ENCODE measurements at places on chromosomes 7 and 10.

DNA sequence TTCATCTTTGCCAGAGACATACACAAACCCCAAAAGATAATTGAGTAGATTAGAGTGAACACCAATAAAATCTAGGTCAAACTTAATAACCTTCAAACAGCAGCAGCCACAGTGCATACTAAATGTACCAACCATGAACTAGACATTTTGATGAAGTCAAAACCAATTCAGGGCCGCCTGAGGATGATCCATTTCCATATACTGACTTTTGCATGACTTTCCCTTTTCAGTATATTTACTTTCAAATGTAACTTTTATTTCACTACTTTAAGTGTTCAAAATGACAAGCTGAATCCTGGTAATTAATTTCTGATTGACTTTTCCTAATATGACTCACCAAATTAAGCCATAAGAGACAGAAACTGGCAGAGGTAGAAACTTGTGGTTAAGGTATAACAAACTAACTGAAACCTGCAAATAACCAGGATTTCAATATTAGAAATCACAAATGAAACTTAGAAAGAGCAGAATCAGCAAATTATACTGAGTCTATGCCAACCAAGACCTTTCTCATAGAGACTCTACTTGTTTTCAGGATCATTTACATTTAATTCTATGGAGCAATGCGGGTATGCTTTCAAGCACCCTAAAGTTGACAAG, 171.9 kb upstream of the LRRN3 start:
- no peak for DNase-seq

GRCh38 chr7:28020302-28020940, 160.2 kb downstream of the JAZF1 start:
- DNase-seq, result peak; percentile 87

- DNase-seq, result no peak
Measured at GRCh38 chr7:7673240-7673550, 32.6 kb downstream of the UMAD1 start.

DNA sequence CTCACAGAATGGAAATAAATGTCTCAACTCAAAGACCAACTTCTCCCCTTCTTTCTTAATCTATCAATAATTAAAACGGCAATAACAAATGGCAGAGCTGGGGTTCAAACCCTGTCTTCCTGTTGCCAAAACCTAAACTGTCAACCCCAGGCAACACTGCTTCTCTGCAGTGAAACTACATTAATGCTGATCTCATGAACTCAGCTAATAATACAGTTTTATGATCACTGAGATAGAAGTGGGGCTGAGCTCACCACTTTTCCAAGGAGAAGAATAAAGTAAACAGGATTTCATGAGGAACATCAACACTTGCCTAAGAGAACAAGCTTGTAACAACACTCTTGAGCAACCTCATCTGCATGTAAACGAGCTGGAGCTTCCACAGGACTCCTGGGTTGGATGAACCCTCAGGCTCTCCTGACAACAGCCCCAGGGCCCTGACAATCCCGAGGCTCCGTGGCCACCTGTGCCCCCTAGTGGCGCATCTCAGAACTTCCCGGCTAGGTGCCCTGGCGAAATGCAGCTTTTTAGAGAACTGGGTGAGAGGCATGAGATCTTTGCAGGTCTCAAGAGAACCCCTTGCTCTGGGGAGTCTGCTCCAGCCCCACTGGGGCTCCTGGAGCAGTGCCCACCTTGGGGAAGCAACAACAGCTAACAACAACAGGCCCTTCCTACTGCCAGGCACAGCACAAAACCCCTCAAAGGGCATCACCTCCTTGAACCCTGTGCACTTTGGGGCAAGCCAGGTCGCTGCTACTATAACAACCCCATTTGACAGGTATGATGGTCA, 169.3 kb downstream of the SH3PXD2A start:
- peak; percentile 84 for DNase-seq

DNA sequence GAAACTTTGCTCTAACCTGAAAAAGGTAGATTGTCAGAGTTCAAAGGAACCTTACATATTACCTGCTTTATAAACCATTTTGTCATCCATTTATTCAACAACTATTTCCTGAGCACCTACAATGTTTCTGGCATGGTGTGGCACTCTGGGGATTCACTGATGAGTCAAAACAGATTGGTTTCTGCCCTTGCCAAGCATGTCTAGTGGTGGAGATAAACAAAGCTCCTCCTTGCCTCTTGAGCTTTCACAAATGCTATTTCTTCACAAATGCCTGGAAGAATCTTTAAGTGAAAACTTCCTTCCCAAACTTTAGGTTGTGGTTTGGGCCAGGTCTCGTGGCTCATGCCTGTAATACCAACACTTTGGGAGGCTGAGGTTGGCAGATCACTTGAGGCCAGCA, 85.1 kb upstream of the RELN start:
- DNase-seq, result no peak

GRCh38 chr10:130545122-130545521, 408.9 kb downstream of the GLRX3 start:
- DNase-seq, result no peak

- DNase-seq, result no peak
Measured at GRCh38 chr7:33634606-33635005, 270.7 kb upstream of the BMPER start.

- DNase-seq, result peak; percentile 91
Measured at GRCh38 chr10:91590142-91590903, 42.5 kb downstream of the PPP1R3C start.

GRCh38 chr7:20896996-20897395, 110.3 kb upstream of the SP8 start:
- no peak for DNase-seq

DNA sequence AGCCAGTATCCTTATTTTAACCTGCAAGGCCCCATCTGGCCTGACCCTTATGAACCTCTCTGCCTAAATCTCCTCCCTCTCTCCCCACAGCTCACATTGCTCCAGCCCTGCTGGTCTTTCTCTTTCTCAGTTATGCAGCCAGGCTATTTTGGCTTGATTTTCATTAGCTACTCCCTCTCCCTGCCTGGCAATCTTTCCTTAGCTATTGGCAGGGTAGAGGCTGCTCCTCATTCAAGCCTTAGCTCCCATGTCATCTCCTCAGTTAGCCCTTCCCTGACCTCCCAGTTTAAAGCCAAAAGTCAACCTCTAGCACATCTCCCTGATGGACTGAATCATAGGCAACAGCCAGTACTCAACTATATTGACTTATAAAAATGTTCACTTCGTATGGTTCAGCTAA, 214.4 kb upstream of the CELF2 start:
- peak; percentile 33 for DNase-seq

DNA sequence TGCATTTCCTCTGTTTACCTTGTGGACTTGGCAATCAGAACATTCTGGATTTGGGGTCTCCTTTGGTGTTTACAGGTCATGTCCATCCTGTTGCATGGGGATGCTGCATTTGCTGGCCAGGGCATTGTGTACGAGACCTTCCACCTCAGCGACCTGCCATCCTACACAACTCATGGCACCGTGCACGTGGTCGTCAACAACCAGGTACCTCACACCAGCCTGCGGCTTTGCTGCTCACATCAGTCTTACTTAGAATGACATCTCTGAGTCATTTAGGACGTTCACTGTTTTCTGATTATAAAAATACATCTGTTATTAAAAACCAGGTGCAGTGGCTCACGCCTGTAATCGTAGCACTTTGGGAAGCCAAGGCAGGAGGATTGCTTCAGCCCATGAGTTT, 67.0 kb upstream of the ZMIZ2 start:
- DNase-seq, result no peak

DNA sequence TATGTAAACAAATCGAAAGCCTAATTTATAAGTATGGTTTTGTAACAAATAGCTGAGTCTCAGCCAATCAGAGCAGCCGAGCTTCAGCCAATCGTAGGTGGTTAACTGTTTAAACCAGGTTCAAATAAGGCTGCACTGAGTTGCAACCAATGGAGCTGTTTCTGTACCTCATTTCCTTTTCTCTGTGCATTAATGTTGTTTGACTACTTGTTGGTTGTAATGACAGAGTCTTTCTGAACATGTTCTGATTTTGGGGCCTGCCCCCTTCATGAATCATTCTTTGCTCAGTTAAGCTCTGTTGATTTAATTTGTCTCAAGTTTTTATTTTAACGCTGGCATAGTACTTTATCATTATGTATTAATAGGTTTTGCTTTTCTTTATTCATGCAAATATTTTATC, 14.6 kb downstream of the OTUD1 start:
- DNase-seq, result no peak

DNA sequence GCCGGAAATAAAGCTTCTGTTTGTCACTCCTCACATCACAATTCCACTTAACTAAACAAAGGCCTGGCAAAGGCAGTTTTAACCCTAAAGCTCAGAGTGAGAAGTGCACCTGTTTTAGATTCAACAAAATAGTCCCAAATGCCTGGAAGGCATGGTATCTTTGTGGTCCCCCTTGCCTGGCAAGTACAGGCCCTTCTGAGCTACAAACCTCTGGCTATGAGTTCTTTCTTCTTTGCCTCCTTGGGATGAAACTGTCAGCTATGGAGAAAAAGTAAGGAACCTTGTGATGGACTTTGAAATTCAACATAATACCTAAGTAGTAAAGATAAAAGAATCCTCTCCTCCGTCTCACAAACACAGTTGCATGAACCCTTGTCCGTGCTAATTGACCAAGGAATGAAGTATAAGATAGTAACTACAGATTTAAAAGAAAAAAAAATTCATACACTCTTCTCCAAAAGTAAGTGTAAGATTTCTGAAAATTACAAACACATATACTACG, 244.5 kb upstream of the ETV1 start:
- DNase-seq, result no peak

- DNase-seq, result no peak
Measured at GRCh38 chr10:74816824-74817498, 9.4 kb upstream of the KAT6B start.

DNA sequence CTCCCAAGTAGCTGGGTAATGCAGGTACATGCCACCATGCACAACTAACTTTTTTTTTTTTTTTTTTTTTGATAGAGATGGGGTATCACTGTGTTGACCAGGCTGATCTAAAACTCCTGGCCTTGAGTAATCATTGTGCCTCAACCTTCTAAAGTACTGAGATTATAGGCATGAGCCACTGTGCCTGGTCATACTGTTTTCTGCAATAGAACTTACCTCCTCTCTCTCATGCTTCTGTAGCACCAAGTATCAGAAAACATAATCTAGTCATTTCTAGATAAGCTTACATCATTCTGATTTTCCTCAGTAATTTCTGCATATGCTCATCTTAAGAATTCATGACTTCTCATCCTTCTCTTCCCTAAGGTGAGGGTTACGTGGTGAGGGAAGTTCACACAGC, 210.0 kb downstream of the IMMP2L start:
- no peak for DNase-seq

- DNase-seq, result peak; percentile 54
Measured at GRCh38 chr7:3955751-3956696, 655.0 kb downstream of the SDK1 start.

GRCh38 chr10:3258394-3258793, 85.8 kb upstream of the PITRM1 start:
- DNase-seq, result no peak

DNA sequence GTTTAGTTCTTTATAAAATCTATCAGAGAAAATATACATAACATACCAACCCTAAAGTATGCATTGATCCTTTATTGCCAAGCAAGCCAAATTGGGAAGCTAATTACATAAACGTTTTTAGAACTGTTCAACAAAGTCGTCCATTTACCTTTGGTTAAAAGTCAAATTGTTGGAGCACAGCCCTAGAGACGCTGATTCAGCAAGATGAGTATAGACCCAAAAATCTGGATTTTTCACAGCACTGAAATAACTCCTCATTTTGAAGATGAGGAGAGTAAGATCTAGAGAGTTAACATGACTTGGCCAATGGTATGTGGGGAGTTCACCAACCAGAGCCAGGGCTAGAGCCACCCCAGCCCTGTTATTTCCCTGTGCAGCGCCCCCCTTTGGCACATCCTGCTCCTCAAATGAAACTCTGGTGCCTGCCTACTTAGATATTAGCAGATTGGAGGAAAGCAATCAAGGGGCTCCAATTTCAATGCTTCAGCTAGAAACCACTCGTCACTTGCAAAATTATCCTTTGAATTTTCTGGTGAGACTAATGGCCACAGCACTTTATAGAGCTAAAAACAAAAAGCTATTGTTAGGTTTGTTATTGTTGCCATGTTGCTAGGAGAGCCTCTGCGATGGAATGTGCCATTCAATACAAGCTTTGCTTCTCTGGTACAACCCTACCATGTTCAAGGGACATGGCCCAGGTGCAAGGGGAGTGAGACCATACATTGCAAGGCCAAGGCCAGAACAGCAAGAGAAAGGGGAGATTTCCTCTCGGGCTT, 132.6 kb upstream of the ZEB1 start:
- peak; percentile 69 for DNase-seq

DNA sequence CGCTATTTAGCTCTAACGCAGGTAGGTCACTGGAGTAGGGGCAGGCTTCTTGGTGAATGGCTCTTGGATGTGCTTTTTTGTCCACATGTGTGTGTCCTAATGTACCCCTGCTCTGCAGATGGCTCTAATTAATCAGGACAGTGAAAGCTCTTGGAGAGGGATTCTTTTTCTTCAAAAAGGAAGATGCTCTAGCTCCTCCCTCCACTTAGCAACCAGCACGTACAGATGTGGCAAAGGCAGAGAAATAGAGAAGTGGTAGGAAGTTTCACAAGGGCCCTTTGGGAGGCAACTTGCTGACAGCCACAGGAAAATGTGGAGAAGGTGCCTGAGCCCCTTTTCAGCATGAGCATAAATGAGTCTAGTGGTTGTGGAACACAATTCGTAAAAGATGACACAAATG, 221.7 kb downstream of the PLXNA4 start:
- peak; percentile 15 for DNase-seq

- DNase-seq, result no peak
Measured at GRCh38 chr7:134520130-134520529, 7.2 kb upstream of the AKR1B10 start.

- DNase-seq, result no peak
Measured at GRCh38 chr7:36272211-36272566, 117.5 kb upstream of the ANLN start.

DNA sequence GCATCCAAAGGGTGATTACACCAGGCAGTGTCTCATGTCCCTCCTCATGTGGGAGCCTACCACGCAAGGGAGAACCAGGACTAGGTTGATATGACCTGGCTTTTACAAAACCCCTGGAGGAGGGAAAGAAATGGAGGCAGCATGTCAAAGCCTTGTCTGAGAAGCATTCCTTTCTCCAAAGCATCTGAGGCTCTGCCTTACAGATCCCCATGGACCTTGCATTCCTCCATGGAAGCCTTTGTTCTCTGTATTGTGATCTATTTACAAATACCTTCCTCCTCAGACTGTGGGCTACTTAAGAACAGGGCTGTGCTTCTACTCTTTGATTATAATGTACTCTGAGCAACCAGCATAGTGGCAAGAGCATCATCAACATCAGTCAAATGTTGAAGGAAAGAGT, 197.0 kb downstream of the PLXNA4 start:
- no peak for DNase-seq

- DNase-seq, result peak; percentile 27
Measured at GRCh38 chr10:67788028-67788886, 49.7 kb downstream of the DNAJC12 start.

- DNase-seq, result peak; percentile 45
Measured at GRCh38 chr10:132036887-132037675, 28.7 kb upstream of the JAKMIP3 start.

Measured in tongue (tissue), 3 donors.